Activated CD4-positive, alpha-beta memory T cell treated with anti-CD3 and anti-CD28 coated beads, Interleukin-2, amount 10 ng/mL, durations not matched to agents 7 days and 5 days (primary cell): ENCODE measurements at places on chromosomes 5 and 9. TPM values are rescaled to one million over a fixed set of nuclear protein-coding genes. Genes with fewer than 3 reads are reported as not detected.

Gene AIF1L
- 0.30 TPM for total RNA-seq

Gene PAEP
- not detected for total RNA-seq

Gene PCDHB8
- not detected for total RNA-seq

Gene FGD3
- total RNA-seq: 102 TPM

Gene RMRP
- total RNA-seq: 9,885 TPM

Gene ANKRD20A1
- 3.0 TPM for total RNA-seq
